ENCODE measurements at places on chromosomes 16 and 17.
A peak's percentile ranks its signal among the peaks of the same experiment; 100 is the strongest.

- DNase-seq: no peak
Measured at GRCh38 chr16:85568519-85568918, 44.6 kb upstream of the GSE1 start.

- no peak for DNase-seq
Measured at GRCh38 chr17:38879878-38880665, 10.2 kb downstream of the LASP1 start.

- no peak for DNase-seq
Measured at GRCh38 chr16:71952825-71953224, 47.4 kb downstream of the PKD1L3 start.

GRCh38 chr17:67613961-67614360 is 103.8 kb upstream of the NOL11 start:
- DNase-seq: no peak

- DNase-seq: peak; percentile 15
Measured at GRCh38 chr17:47776330-47777197, 43.5 kb downstream of the TBX21 start.

DNA sequence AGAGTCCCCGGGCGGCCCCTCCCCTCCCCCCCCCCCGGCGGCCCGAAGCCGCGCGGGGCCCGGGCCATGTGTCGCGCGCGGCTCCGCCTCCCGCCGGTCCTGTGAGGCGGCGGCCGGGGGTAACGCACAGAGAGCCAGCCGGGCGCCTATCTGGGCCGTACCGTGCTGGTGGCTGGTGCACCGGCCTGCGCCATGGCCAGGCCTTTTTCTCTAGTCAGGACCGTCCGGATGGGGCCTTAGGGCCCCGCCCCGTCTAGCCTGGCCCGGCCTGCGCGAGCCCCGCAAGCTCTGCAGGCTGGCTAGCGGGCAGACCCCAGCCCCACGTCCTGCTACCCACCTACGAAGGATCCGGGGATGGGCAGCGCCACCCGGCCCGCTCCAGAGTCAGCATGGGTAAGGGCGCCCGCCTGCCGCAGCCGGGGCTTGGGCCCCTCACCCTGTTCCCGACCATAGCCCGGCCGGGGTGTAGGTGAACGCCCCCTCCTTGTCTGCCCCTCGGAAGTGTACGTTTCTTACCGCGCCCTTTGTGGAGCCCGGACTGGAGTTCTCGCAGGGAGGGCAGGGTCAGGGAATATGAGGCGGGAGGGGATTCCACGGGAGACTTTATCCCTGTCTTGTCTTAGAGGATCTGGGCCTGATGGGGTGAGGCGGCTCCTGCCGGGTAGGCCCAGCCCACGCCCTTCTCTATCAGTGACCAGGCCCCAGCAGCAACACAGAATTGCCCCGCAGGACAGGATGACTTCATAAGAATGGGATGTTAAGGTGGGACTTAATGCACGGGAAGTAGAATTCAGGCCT is at the start of gene CENPT:
TSS of gene CENPT (minus strand) at position 630 of the 798 bp plus-strand sequence. CDS start 13,834 bp downstream, outside the sequence.
- no peak for DNase-seq

DNA sequence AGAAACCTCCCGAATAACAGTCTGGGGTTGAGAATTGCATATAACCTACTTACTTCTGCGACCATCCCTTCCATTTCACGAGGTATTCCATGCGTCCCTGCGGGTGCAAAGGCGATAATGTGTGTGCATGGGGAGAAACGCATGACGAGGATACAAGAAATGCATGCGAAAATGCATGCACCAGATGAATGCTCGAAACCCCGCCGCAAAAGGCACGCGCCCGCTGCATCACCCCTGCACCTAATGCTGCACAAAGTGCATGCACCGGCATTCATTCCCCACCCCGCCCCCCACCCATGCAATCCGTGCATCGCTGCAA is 474 bp downstream of the CBX8 start:
- DNase-seq: no peak

DNA sequence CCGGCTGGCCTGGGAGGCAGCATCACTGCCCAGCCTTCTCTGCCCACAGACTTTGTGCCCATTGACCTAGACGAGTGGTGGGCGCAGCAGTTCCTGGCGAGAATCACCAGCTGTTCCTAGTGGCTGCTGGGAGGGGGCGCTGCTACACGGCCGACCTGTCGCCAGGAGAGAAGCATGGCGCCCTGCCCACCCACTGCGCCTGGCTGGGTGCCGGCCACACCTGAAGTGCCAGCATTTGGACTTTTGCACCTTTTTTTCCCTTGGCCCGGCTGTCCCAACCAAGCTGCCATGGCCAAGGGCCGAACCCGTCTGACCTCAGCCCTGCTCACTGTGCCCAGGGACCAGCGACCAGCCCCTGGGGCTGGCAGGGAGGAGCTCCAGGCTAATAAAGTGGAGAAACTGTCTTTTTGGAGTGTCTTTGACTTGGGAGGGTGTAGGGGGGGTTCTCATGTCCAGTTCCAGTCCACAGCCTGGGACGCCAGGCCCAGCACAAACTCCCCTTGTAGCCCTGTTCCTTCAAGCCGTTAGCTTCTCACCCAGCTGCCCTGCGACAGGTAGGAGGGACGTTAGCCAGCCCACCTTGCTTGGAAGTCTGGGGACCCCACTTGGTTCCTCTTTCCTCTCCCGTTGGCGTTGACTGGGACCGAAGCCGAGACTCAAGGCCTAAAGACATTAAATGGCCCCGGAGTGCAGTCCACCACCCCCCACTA is 939 bp upstream of the WDR90 start:
- peak; percentile 61 for DNase-seq

- no peak for DNase-seq
Measured at GRCh38 chr17:32819035-32819434, 57.9 kb downstream of the MYO1D start.

DNA sequence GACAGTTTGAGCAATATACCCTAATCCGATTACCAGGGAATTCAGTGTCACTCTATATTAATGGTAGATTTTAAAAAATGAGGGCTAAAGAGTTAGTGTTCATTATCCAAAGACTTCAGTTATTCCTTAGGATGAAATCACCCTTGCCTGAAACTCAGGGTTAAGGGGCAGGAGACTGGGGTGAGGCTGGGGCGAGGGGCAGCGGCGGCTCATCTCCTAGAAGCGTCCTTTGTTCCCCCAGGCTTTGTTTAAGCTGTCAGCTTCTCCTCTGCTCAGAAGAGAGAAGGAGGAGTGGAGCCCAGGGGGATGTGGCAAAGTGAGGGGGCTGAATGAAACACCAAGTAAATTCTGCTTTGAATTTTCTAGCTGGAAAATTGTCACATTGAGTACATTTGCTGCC is 117.7 kb upstream of the ELAC2 start:
- DNase-seq: no peak

Data from stimulated activated CD4-positive, alpha-beta T cell treated with anti-CD3 and anti-CD28 coated beads, Interleukin-2, amount 100 ng/mL, for 24 hours (primary cell).